ENCODE measurements at places on chromosomes 3 and 15. TPM values are rescaled to one million over a fixed set of nuclear protein-coding genes. Genes with fewer than 3 reads are reported as not detected.

- no peak overlapping the region for H3K27ac ChIP-seq
- H3K4me1 ChIP-seq, result peaks cover 11% of the 10 kb centered on the region
- H3K27me3 ChIP-seq, result no peaks in the 10 kb centered on the region
- no peaks in the 10 kb centered on the region for H3K36me3 ChIP-seq
Measured at GRCh38 chr3:23647706-23648258, 158.0 kb upstream of the UBE2E1 start.

GRCh38 chr3:196985954-196986885 is 17.6 kb upstream of the PIGZ start:
- peak overlapping the region; percentile 96 for H3K27ac ChIP-seq
- no peaks in the 10 kb centered on the region for H3K27me3 ChIP-seq
- no peak for DNase-seq
- peaks cover 53% of the 10 kb centered on the region for H3K4me1 ChIP-seq

GRCh38 chr3:68467465-68467864 is 464.9 kb downstream of the TAFA4 start:
- no peaks in the 10 kb centered on the region for H3K4me1 ChIP-seq
- H3K36me3 ChIP-seq, result no peaks in the 10 kb centered on the region
- H3K4me3 ChIP-seq, result no peak overlapping the region
- DNase-seq, result no peak
- H3K27me3 ChIP-seq, result no peaks in the 10 kb centered on the region

DNA sequence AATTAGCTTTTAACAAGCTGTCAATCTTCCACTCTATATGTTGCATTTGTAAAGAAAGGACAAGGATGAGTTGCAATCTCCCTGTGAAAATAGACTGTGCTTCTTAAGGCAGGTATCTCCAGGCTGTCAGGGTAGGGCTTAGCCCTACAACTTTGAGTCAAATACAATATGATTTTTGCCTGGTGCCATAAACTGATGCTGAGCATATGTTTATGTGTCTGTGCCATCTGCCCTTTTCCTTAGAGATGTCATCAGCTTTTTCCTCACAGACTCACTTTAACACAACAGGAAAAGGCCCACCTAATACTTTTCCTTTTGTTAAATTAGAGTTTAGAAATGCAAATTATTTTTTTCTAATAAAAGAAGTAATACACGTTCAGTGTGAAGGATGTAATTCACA is 548.3 kb downstream of the NLGN1 start:
- no peak for DNase-seq
- no peak overlapping the region for H3K4me3 ChIP-seq
- H3K27me3 ChIP-seq, result no peaks in the 10 kb centered on the region
- H3K27ac ChIP-seq, result no peak overlapping the region
- H3K4me1 ChIP-seq, result no peaks in the 10 kb centered on the region

DNA sequence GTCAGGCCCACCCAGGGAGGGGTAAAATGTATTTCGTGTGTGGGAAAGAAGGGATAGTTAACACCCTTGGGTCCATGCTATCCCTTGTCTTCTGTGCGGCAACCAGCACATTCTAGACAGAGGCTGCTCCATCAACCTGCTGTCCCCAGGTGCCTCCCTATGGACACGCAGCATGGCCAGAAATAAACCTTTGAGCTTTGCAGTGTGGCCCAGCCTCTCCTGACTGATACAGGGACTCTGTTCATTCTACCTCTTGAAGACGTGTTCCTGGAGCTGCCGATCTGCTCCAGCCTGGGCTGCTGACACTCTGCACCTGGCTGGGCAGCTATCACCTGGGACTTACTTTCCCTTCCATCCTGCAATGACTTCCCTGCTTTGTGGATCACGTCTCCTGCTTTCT is 4.1 kb upstream of the KLF13 start:
- peaks cover 8% of the 10 kb centered on the region for H3K4me1 ChIP-seq
- no peaks in the 10 kb centered on the region for H3K36me3 ChIP-seq
- no peak overlapping the region for H3K27ac ChIP-seq
- H3K27me3 ChIP-seq, result no peaks in the 10 kb centered on the region
- DNase-seq, result no peak

GRCh38 chr3:13066834-13067233 is 6.4 kb downstream of the IQSEC1 start:
- DNase-seq, result no peak
- no peaks in the 10 kb centered on the region for H3K4me1 ChIP-seq
- H3K27ac ChIP-seq, result no peak overlapping the region
- H3K4me3 ChIP-seq, result no peak overlapping the region
- H3K27me3 ChIP-seq, result peaks cover 2% of the 10 kb centered on the region
- no peaks in the 10 kb centered on the region for H3K36me3 ChIP-seq

- H3K27me3 ChIP-seq, result no peaks in the 10 kb centered on the region
- H3K36me3 ChIP-seq, result no peaks in the 10 kb centered on the region
- H3K4me3 ChIP-seq, result no peak overlapping the region
Measured at GRCh38 chr3:39108200-39108710, 775 bp downstream of the TTC21A start.

Gene CCDC39
- not detected for polyA plus RNA-seq
